ENCODE measurements at places on chromosomes 11 and 22. TPM values are rescaled to one million over a fixed set of nuclear protein-coding genes. Genes with fewer than 3 reads are reported as not detected.

The COPB1 gene
- 307 TPM for total RNA-seq

The ARHGAP8 gene
- total RNA-seq, result 2.0 TPM

The SLC22A6 gene
- not detected for total RNA-seq

The SYT8 gene
- not detected for total RNA-seq

The THAP7 gene
- 19.1 TPM for total RNA-seq

The MMP8 gene
- not detected for total RNA-seq

The DCHS1 gene
- total RNA-seq, result 13.7 TPM

The C11orf97 gene
- total RNA-seq, result not detected

The GP1BB gene
- 2.6 TPM for total RNA-seq

The PATE2 gene
- total RNA-seq, result 0.13 TPM

The NXPE4 gene
- total RNA-seq, result not detected

The APLNR gene
- not detected for total RNA-seq
